ENCODE measurements at places on chromosomes 16 and 17.

GRCh38 chr16:31470615-31471014, 1.3 kb upstream of the TGFB1I1 start:
- no peak for DNase-seq

- no peak for DNase-seq
Measured at GRCh38 chr17:66272811-66273585, 29.4 kb upstream of the PRKCA start.

- DNase-seq, result no peak
Measured at GRCh38 chr17:80227156-80227555, 6.9 kb downstream of the SLC26A11 start.

DNA sequence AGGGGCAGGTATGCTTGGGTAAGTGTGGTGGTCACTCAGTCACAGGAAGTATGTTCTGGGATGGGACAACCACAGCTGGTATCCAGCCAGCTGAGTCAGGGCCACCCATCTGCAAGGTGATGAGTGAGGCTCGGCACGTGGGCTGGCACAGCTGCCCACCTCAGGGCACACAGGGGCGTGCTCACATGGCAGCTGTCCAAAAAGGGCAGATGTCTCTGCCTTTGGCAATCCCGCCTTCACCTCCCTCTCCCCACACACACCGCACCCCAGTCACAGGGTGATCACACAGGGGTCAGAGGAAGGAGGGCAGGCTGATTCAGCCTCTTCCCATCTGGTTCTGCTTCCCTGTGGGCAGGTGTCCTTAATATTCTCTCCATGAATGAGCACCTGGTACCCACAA, 85.9 kb upstream of the TOB1 start:
- DNase-seq, result peak; percentile 64
